GM13977 (cell line): ENCODE measurements at places on chromosomes 5 and 9.

- DNase-seq: no peak
These were observed 50.1 kb downstream of the AMBP start for GRCh38 chr9:114027863-114028465.

GRCh38 chr9:96139592-96140295 lies 162.2 kb downstream of the HSD17B3 start:
- no peak for DNase-seq

GRCh38 chr5:132961887-132962286 lies 1.5 kb downstream of the AFF4 start:
- DNase-seq: no peak

GRCh38 chr5:147567917-147568598 lies 58.2 kb upstream of the DPYSL3 start:
- DNase-seq: no peak

GRCh38 chr9:130138791-130139190 lies 33.4 kb upstream of the NCS1 start:
- DNase-seq: no peak

- no peak for DNase-seq
These were observed 130.9 kb upstream of the CHD1 start for GRCh38 chr5:99059685-99060084.

- no peak for DNase-seq
These were observed 20.8 kb downstream of the AMBP start for GRCh38 chr9:114057161-114057885.

GRCh38 chr9:73437758-73438157 lies 286.1 kb downstream of the ANXA1 start:
- no peak for DNase-seq
